ENCODE measurements at places on chromosomes 3 and 15.

DNA sequence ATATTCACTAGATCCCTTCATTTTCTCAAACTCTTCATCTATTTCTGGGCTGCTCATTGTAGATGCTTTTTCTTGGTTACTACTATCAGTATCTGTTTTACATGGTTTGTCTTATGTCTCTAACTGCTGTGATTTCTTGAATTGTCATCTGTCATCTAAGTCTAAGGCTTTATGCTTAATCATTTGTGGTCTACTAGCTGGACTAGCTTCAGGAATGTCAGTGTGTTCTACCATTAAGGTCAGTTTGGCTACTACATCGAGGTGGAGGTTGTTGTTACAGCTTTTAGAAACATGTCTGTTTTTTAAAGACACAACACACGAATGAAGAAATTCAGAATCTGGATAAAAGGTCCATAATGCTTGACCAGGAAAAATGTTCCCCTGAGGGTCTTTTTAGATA lies 82.2 kb downstream of the ABI3BP start:
- DNase-seq: no peak

- no peak for DNase-seq
Measured at GRCh38 chr3:11195201-11195600, 40.9 kb downstream of the HRH1 start.

DNA sequence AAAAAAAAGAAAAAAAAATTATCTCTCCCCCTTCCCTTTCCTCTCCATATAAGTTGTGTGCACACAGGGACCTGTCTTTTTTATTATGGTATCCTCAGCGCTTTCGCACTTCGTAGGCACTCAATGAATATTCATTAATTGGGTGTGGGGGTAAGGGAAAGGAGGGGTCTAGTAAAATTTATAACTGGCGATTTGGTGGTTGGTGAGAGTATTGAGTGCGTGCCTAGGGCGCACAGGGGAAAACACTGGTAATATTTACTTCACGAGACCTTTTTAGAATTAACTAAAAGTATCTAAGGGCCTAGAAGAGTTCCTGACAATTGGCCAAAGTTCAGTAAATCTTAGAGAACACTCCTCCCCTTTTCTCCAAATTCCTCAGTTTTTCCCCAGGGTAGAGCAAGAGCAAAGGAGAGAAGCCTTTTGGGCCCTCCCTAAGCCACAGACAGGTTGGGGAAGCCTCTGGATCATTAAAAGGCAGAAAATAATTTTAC lies 25.7 kb downstream of the TYRO3 start:
- DNase-seq: no peak

GRCh38 chr3:181839039-181839915 lies 127.6 kb downstream of the SOX2 start:
- DNase-seq: no peak

DNA sequence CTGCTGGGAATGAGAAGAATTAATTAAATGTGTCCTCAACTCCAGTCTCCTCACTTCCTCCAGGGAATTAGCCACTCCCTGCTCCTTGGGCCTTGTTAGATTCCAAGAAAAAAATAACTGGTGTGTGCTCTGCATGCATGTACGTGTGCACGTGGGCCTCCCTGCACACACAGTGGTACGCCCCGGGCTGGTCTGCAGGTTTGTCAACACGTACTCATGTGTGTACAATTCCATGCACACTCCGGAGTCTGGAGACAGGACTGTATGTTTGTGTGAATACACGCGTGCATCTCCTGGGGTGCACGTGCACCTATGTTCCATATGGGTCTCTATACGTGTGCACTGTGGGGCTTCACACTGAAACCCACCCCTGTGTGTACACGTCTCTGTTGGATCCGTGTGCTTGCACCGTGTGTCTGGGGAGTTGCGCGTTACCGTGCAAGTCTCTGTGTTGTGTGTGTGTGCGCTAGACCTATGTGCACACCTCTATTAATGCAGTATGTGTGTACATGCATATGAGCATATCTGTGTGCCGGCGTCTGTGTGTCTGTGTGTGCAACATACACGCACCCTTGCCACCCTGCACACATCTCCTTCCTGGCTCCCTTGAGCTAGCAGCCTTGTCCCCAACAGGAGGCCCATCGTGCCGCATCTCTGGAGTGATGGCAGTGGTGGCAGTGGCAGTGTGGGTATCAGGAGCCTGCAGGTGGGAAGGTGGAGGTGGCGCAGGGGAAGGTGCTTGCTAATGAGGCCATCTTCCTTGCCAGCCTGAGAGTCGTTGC lies 210.1 kb downstream of the TBC1D2B start:
- DNase-seq: no peak

GRCh38 chr3:184549796-184550577 lies 11.6 kb upstream of the EPHB3 start:
- no peak for DNase-seq

DNA sequence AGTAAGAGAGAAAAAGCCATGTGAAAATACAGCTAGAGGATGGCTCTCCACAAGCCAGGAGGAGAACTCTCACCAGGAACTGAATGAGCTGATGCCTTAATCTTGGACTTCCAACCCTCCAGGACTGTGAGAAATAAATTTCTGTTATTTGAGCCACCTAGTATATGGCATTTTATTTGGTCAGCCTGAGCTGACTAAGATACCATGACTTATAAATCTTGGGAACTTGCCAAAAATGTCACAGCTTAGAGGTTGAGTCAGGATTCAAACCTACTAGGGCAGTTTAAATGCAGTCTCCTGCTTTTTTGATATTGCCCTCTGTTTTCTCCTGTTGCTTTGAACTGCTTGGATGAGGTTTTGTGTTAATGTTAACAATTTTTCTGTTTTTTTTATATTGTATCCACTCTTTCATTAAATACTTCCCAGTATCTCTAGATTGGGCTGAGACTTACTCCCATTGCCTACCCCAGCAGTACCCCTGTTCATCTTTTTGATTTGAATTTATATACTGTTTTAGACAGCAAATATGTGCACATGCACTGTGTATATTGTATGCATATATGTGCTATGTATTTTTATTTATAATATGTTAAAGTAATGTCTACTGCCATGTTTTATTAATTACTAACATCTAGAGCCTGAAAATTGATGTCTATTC lies 1223.2 kb downstream of the OTOL1 start:
- DNase-seq: no peak

DNA sequence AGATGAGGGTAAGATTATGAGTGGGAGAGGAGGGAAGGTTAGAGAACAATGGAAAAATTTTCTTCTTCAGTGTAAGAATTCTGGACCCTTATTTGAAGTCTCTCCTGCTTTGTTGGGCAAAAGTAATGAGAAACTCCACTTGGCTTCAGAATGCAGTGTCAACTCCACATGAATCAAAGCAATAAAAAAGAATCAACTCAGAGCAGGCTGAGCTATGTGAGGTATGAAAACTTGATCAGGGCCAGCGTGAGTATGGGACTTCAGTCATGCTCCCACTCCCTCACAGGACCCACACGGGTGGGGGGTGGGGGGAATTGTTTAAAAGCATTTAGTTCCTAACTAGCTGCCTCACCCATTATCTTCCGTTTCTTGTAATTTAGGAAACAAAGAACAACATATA lies 502.2 kb downstream of the PDCD6IP start:
- no peak for DNase-seq

Measured in stimulated activated naive CD8-positive, alpha-beta T cell treated with anti-CD3 and anti-CD28 coated beads, Interleukin-15, amount 100 ng/mL, for 72 hours (primary cell).